ENCODE measurements at places on chromosomes 3 and 15.

DNA sequence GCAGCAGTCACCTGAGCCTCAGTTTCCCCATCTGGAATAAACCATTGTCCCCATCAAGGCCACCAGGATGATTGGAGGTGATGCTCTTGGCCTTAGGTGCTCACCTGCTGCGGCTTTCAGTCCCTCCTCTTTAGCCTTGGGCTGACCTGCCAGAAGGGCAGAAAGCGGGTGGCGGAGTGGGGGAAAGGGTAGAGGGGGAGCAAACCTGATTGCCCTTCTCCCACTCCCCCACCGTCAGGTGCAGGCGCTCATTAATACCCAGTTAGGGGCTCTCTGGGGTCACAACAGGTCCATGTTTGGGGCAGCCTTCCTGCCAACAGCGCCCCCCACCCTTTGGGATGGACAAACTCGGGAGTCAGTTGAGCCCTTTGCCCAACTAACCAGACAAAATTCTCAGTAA, 50.5 kb downstream of the GRIP2 start:
- DNase-seq = no peak

GRCh38 chr3:140365872-140366697, 311.8 kb upstream of the TRIM42 start:
- DNase-seq = no peak

DNA sequence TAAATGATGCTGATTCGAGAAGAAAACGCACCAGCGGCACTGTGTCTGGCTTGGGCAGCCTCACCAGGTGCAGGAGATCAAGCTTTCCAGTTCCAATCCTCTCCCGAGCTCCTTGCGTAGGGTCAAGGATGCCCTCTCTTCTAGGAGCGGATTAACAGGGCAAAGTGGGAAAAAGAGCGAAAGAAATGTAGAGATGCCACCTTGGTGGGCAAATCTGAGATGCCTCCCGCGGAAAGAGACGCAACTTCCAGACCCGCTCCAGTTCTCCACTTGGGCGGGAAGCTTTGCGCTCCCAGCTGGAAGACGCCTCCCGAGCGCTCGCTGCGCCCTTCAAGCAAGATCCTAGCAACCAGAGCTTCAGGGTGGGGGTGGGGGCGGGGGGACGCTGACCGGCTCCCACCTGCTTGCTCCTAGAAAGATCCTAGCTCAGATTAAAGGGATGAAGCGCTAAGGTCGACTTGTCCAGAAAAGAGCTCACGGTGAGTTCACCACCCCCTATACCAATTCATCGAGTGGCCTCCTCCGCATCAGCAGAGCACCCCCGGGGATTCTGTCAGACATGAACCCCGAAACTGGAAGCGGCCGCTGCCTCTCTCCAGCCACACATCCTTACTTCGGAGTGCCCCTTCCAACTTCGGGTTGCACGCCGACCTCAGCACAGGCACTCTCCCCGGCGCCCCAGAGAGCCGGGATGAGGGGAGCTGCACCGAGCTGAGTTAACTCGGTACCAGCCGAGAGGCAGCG, 769 bp downstream of the TAFA4 start:
- no peak for DNase-seq

- no peak for DNase-seq
These were observed 291.2 kb upstream of the RBMS3 start for GRCh38 chr3:28989646-28990089.

GRCh38 chr3:19226479-19226878, 78.2 kb downstream of the KCNH8 start:
- DNase-seq = no peak

- DNase-seq = no peak
These were observed 192.6 kb downstream of the MEX3B start for GRCh38 chr15:81853150-81853748.

DNA sequence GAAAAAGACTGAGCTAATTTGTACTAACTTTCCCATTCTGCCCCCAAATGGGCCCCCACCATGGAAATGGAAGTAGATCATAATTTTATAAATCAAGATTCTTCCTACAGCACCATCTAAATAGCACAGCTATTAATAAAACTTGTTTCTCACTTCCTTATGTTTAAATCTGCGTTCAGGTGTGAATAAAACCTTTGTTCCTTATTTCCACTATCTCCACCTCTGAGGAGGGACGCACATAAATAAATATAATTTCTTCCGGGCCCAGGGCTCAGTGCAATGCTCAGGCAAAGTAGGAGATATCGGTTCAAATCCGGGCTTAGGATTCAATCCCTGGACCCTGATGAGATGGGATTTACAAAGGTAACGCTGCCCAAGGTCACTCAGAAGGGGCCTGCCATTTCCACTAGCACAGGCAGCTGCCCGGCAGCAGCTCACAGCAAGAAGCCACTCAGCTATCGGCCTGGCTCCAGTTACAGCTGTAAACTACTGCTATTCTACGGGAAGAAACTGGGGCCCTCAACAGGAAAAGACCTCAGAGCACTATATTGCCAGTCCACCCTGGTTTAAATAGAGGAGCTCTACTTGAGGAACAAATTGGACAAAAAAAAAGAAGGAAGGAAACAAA, 52.5 kb downstream of the FOXP1 start:
- no peak for DNase-seq

- no peak for DNase-seq
These were observed 9.0 kb upstream of the ADGRG7 start for GRCh38 chr3:100600181-100601042.

DNA sequence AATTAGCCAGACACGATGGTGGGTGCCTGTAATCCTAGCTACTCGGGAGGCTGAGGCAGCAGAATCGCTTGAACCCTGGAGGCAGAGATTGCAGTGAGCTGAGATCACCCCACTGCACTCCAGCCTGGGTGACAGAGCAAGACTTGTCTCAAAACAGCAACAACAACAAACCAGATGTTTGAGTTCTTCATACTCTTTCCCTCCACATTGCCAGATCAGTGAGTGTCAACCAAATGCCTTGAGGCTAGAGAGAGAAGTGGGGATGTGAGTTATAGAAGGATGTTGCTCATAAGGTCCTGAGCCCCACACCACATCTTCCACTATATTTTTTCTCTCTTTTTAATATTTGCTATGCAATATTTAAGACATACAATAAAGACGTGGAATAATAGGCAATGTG, 19.8 kb downstream of the MAPKBP1 start:
- DNase-seq = no peak

DNA sequence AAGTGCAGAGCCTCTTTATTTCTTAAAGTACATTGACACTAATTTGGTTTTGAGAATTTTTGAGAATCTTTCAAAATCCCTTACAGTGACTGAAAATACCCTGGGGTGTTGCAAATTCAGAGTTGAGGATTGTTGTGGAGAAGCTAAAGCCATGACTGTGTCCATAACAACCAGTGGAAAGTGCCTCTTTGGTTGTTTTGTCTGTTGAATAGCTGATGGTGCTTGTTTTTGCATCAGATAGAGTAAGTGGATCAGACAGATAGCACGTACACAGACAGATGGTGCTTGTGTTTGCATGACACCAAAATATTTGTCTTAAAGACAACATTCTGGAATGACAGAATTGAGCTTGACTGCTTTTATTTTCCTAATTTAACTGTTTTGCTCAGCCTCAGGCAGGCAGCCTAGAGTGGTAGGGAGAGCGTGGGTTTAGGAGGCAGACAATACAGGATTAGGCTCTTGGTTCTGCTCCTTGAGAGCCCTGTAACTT, 265.0 kb downstream of the IL20RB start:
- no peak for DNase-seq

GRCh38 chr15:67462875-67463274, 58.1 kb upstream of the C15orf61 start:
- no peak for DNase-seq

- DNase-seq = no peak
These were observed 70.7 kb upstream of the THBS1 start for GRCh38 chr15:39510001-39510701.

Measured in transverse colon (tissue), 4 donors.